ENCODE measurements at places on chromosomes 5 and 9.

DNA sequence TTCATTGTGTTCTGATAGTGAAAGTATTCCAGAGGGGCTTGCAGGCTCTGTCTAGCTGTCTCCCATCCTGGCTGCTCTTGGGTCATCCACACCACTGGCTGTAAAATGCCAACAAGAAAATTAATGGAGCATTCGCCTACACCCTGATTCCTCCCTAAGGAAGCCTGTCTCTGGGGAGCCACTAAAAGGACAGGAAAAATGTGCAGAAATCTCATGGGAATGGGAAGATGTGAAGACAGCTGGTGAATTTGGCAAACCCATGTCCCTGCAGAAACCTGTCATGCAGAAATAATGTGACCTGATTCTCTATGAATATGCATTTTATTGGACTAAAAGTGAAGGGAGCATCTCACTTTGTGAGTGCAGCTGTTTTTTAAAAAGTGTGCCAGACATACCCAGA is 265.6 kb downstream of the TUSC1 start:
- DNase-seq: no peak

- no peak for DNase-seq
These were observed 201.3 kb downstream of the FANCC start for GRCh38 chr9:95116002-95116807.

DNA sequence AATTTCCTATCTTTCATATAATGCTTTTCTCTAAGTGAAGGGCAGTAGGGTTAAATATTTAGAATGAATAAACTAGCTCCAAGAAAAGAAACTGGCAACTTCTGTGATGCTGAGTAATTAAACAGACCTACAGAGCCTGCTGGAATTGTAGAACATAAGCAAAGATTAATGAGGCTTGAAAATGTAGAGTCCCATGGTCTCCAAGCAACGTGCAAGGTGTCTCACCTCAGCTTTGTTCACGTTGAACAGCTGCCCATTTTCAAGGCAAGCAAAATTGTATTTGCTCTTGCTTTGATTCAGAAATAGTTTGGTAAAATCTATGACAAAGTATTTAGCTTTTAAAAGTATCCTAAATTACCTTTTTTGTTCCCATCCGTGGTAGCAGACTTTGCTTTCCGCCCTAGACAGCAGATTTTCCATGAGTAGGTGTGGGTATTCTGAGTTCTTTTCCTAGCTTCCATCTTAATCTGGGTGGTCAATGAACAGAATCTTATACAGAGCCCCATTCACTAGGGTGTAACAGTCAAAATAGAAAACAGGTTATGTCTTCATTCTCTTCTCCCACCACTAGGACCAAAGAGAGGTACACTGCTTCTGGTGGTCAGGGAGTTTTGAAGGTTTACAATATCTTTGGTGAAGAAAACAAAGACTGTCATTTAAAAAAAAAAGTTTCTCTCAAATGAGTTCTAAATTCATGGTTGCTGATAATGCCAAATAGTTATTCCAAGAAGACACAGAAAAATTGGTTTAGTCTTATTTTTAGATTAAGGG is 52.1 kb upstream of the TYRP1 start:
- DNase-seq: no peak

DNA sequence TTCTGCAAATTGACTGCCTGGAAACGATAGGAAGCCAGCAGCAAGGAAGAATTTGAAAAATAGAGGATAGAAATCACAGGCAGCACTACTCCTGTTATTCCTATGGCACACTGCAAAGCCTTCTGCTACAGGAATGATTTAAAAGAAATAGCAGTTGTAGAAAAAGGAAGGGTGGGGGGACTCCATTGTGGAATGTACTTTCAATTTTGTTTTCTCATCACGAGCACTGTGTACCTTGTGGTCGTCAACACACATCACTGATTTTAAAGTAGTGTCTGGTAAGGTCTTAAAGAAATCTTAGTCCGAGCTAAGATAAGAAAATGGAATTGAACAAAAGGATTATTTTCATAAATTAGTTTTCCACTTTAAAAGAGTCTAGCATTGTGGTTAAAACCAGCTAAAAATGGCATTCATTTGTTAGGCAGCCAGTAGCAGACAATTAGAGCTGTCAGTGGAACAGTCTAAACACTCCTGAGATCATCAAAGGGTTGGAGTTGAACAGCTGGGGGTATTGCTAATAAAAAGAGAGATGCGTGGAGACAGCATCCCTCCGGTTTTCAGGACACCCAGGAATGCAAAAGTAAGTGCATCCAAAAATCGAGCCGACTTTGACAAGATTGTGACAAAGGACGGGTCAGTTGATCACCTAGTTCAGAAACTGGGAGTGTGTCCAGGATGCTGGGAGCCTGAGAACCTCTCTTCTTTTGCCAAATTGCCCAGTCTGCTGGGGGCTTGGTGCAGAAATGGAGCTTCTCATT is 97.8 kb upstream of the WWC1 start:
- no peak for DNase-seq

GRCh38 chr9:99336531-99336930 is 114.4 kb downstream of the SEC61B start:
- DNase-seq: no peak

DNA sequence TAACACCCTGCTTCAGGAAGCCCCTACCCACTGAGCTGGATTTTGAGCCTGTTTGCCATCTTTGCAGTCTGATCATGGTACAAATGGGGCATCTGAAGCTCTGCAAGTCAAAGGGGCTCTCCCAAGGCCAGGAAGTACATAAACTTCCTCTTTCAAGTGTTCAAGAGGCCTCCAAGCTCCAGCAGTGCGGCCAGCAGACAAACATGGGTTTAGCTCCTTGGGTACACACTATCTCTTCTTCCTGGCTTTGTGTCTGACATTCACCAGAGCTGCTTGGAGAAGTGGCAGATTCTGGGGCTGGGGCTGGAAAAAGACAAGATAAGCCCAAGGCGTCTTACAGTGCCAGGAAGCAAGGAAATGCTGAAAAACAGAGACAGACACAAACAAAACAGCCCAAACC is 34.1 kb downstream of the LAMC3 start:
- DNase-seq: no peak

DNA sequence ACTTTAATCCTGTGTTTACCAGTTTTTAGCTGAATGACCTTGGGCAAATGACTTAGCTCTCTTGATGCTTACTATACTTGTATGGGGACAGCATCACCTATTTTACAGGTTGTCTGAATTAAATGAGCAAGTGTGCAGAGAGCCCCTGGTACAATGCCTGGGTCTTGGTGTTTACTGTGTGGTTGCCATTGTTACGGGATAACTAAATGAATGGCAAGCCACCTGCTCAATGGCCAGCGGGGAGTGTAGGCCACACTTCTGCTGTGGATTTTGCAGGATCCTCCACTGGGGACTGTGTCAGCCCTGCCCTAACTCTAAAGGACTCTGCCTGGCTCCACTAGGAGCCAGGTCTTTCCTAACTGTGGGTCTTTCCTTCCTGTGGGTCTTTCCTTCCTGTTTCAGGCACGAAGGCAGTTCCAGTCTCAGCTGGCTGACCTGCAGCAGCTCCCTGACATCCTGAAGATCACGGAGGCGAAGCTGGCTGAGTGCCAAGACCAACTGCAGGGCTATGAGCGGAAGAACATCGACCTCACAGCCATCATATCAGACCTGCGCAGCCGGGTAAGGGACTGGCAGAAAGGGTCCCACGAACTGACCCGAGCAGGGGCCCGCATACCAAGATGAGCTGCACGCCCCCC is 10.3 kb upstream of the GLE1 start:
- DNase-seq: no peak

- DNase-seq: no peak
These were observed 38.3 kb downstream of the RGS3 start for GRCh38 chr9:113501852-113502251.

- DNase-seq: peak; percentile 5
These were observed 383.2 kb upstream of the SGCD start for GRCh38 chr5:155943516-155944407.

DNA sequence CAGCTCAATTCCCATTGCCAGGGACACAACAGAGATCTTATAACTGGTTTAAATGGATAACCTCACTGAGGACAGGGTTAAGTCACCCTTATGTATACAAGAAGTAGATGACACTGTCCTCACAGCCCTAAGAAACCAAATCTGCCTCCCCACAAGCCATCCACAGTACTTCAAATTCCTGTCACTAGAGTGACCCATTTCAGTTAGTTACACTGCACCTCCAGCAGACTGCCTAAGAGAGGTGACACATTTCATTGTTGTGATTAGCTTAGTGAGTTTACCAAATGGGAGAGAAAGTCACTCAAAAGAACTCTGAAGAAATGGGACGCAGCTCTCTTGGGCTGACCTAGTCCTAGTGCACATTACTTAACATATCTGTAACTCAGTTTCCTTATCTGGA is 53.6 kb upstream of the HTR1A start:
- no peak for DNase-seq

GRCh38 chr5:169904059-169904458 is 76.2 kb downstream of the INSYN2B start:
- DNase-seq: no peak

DNA sequence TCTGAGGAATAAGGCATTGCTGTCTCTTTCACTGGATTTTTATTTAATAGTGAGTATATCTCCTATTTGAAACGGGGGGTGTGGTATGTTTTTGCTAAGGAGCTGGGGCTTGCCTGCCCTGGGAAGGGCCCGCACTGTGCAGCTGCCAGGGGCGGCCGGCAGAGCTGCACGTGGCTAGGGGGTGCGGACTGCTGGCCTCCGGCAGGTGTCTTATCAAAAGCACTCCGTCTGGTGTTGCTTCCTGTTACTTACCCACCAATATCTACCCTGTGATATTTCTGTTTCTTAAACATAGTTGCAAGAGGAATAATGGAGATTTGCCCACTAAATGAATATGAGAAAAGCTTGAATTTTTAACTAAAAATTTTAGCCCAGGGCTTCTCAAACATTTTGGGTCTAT is 232.0 kb downstream of the IRX1 start:
- no peak for DNase-seq

DNA sequence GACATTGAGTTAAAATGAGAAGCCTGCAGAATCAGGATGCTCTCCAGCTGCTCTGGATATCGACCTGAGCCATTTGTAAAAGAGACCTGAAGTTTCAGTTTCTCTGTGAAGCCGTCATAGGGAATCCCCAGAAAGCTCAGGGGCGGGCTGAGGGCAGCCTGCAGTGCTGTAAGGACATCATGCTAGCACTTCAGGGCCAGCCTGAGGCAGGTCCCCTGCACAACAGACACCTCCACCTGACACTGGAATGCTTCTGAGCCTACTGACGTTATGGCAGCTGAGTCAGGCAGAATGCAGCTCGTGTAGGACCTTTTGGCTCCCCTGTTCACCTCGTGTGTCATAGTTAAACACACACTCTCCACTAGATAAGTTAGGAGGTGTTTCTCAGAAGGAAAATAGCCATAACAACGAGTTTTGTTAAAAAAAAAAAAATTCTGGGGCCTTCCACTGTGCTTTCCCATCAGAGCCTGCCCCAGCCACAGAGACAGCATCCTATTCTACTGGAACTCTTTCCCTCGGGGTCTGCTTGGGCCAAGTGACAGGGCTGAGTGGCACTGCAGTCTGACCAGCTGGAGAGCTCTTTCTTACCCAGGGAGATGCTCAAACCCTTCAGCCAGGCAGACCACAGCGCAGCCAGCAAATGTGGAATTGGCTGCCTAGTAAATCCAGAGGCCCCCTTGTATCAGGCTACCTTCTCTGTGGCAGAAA is 354.9 kb downstream of the DIRAS2 start:
- no peak for DNase-seq

GRCh38 chr5:36778336-36778735 is 98.2 kb upstream of the NIPBL start:
- DNase-seq: no peak

DNA sequence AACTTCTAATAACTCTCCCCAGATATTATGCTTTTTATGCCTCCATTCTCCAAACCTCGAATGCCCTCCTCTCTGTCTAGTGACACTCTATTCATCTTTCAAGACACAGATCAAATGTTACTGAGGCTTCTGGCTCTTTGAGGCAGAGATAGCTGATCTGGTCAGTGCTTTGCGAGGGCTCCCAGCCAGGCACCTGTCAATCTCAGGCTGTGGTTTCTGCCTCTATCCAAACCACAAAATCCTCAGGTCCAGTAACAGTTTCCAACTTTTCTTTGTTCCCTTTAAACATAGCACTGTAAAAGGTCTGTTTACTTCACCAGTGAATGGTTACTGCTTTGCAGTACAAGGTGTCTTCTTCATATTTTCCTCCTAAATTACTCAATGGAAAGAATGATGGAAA is 11.5 kb upstream of the STK32A start:
- DNase-seq: no peak

DNA sequence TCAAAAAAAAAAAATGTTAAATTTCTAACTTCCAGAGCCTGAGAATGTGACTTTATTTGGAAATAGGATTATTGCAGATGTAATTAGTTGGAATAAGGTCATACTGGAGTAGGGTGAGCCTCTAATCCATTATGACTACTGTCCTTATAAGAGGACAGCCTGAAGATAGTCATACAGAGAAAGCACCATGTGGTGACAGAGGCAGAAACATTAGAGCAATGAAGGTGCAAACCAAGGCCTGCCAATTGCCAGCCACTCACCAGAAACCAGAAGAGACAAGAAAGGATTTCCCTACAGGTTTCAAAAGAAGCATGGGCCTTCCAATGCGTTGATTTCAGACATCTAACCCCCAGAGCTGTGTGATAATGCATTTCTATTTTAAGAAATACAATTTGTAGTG is 659.2 kb upstream of the CHD1 start:
- no peak for DNase-seq

GRCh38 chr9:68493958-68494577 is 46.6 kb downstream of the TMEM252 start:
- DNase-seq: no peak

DNA sequence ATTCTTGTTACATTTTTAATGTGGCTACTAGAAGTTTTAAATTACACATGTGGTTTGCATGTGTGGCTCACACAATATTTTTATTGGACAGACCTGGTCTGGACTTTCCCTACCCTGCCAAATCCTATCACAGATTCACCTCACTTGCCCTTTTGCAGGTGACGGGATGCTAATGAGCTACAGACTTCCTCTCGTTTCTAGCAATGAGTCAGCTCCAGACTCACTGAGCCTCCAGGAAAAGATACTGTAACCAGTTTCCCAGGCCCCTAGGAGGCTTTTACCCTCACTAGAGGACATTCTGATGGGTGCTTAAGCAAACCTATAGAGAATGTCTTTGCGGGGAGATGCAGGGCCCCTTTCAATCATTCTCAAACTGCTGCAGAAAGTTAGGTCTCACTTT is 135.4 kb downstream of the WDR41 start:
- DNase-seq: no peak

DNA sequence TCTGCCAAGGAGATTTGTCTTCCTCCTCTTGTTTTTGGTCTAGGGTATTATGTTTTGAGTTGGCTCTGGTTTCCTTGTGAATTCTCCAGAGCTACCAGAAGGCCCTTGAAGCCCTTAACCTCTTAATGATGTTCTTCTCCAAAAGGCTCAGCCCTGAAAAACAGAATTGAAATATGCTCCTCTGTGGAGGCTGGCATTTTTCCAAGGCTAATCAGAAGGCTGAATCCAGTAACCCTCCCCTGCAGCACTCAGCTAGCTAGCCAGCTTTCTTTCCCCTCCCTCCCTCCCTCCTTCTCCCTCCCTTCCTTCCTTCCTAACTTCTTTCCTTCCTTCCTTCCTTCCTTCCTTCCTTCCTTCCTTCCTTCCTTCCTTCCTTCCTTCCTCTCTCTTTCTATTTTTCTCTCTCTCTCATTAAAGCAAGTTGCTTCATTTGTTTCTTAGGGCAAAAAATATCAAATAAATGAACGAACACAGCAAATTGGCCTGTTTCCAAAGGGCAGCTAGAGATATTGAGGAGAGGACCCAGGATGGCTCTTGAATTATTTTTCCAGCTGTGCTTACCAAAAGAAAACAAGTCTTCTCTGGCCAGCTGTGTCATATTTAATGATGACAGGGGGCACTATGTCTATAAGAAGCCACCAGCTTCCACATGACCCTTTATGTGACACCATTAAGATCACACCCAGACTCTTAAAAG is 38.7 kb downstream of the JAKMIP2 start:
- no peak for DNase-seq

GRCh38 chr5:174312641-174313040 is 267.1 kb downstream of the NSG2 start:
- no peak for DNase-seq

All from effector memory CD8-positive, alpha-beta T cell (primary cell).